ENCODE measurements at places on chromosomes 2 and 18.

DNA sequence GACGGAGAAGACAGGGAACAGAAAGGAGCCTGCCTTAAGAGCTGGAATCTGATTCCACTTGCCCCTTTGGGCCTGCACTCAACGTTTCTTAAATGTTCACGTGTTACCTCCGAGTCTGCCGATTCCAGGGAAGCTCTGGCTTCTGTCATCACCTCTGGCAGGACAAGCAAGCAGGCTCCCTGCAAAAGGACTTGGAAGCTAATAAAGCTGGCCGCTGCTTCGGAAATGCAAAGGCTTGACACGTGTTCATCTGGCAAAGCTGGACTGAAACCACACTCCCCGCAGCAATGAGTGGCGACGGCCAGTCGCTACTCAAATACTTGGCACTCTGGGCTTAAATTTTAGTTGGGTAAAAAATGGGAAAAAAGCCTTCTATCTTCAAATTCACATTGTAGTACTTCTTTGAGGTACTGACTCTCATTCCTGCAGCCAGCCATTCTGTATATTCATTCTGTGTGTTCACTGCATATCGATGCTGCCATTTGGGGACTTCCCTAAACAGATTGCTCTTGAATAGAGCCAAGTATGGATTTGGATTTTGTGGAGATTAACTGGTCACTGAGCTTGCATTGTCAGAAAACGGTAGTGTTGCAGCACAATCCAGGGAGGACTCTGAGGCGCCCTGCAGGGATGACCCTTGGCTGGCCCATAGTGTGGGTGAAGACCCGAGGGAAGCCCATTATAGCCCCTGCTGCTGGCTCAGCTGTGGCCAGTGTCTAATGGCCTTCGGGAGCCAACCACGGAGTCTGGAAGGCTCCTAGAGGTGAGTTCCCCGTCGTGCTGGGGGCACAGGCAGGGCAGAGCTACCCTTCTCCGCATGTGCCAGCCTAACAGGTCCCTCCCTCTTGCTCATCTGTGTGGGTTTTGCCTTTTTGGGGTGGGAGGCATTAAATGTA, 231.5 kb downstream of the PRKCE start:
- DNase-seq = no peak

DNA sequence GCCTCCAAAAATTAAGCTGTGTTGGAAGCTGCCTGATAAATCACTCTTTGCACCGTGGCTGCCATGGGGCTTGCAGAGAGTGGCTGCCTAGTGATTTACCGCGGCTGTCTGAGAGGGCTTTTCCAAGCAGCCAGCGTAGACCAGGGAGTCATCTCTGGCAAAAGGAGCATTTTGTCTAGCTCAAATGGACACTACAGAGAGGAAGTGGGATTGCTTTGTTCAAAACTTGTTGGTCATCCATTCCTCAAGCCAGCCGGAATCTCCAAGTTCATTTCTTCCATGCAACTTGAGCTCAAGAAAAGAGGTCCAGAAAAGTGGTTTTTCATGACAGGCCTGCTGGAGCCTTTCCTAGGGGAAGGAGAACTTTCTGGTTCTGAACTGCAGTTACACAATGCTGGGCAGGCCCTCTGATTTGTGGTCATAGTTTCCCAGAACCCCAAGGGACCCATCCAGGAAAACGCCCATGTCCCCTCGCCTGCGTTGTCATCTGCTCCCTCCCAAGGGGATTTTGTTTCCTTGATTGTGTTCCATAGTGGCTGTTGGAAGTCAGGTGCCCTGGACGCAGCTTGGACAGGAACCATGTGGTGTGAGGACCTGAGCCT, 108.1 kb downstream of the TRIB2 start:
- no peak for DNase-seq

GRCh38 chr18:34999756-35000289, 41.4 kb upstream of the MAPRE2 start:
- no peak for DNase-seq

- no peak for DNase-seq
These were observed 82.4 kb downstream of the AGPS start for GRCh38 chr2:177474998-177475397.

DNA sequence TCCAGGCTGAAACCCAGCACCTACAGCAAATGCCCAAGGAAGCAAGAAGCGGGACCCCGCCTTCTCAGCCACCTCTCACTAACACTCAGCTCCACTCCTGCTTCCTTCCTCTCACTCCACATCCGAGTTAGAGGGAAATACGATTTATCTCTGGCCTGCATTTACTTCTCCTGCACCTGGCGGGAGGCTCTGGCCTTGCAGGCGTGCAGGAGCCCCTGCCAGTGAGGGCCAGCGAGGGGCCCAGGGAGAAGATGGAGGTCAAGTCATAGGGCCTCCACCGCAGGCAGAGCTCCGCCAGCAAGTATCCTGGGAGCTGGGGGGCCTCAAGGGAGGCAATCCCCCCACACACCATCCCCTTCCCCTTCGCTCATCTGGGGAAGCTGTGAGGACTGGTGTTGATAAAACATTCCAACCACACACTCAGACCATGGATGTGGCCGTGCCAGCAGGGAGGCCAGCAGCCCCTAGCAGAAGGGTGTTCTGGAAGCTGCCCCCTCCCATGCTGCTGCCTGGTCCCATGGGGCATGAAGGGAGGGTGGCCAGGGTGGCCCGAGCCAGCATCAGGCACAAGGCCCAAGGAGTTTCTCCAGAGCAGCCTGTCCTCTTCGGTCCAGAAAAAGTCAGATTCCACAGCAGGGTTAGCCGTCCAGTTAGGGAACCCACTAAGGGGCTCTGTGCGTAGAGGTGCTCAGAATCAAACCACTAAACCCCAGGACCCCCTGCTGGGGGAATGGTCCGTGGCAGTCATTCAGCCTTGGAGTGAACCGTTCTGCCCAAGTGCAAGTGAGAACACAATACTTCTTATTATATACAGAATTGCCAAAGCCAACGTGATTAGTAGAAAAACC, 91.2 kb downstream of the HDAC4 start:
- no peak for DNase-seq

DNA sequence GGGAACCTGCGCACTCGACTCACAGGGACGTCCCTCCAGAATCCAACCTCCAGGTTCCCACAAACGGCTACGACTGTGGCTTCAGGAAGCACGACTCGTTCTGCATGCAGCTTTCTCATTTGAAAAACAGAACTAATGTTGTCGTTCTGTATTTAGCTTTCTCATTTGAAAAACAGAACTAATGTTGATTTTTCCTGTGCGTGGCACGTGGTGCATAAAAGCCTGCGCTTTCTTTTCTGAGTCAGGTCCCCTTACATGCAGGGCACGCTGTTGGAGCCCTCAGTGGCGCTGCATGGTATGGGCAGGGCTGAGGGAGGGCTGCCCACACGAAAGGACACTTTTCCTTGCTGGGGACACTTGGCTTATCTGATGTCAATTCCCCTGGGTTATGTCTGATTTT, 124.3 kb downstream of the TMEM18 start:
- DNase-seq = no peak

DNA sequence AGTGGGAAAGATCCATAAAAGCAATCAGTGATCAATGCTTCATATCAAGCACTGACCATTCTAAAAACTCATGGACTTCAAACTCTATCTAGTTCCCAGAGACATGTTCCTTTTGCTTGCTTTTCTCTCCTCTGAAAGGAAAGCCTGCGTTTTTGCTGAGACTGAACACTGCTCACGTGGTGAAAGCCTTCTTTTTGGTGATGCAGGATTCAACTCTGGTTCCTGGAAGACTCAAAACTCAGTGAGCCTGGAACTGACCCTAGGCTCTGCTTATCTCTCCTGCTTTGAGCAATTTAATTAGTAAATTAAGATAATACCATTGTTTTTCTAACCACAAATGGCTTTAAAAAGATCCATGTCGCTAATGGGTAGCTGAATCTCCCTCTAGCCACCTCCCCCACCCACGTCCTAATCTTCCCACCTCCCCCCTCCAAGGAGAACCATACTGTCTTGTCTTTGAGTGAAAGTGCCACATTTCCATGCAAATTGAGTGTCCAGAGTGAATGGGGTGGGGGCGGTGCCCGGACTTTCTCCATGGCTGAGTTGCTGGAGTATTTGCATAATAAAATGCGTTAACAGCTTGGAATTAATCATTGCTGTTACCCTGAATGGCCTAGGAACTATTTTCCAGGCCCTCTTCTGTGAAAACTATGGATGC, 130.5 kb downstream of the BCL11A start:
- no peak for DNase-seq

- DNase-seq = no peak
These were observed 122.6 kb upstream of the DNAJC10 start for GRCh38 chr2:182593394-182593975.

- peak; percentile 26 for DNase-seq
These were observed 276.9 kb downstream of the CAMKMT start for GRCh38 chr2:44638649-44639048.

DNA sequence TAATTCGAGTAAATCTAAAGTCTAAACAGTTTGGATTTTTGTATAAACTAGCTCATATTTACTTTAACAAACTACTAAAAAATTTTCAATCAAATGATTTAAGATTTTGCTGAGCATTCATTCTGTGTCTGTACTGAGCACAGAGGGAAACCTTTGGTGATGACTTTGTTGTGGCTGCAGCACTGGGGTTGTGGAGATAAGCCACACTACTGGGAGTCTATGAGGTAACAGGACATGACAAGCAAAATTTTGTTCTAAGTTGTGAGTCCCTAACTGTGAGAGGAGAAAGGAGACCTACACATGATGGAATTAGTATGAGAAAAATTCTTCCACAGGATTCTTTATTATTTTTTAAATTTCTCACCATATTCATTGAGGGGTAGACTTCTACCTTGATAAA, 933.7 kb upstream of the LRATD1 start:
- no peak for DNase-seq

DNA sequence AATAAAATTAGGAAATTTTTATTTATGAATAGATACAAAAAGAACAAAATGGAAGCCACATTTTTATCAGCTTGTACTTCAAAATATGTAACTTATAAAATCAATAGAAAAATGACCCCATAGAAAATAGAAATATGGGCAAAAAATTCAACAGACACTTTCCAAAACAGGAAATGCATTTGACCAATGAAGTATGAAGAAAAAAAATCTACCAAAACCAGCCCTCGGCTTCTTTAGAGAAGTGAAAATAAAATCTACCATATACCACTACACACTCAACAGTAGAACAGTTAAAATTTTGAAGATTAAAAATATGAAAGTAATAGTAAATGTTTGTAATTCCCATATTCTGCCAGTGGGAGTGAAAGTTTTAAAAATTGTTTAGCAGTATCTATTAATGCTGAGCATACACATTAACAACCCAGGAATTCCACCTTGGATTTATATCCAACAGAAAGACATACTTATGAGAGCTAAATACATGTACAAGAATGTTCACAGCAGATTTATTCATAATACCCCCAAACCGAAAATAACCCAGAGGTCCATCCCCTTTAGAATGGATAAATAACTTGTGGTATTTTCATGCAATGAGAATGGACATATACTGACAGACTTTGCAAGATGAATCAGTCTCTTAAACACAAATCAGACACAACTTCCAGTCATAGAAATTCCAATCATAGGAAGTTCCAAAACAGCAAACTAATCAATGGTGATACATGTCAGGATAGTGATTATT, 318.0 kb downstream of the FIGN start:
- no peak for DNase-seq

Measured in small intestine (tissue), 16 donors.